ENCODE measurements at places on chromosomes 7 and 10.

GRCh38 chr10:102395400-102396316 is at the start of gene NFKB2:
TSS of gene NFKB2 (plus strand) at chr10:102395705. CDS start at chr10:102395960, 255 bp downstream.
- DNase-seq: peak; percentile 67

DNA sequence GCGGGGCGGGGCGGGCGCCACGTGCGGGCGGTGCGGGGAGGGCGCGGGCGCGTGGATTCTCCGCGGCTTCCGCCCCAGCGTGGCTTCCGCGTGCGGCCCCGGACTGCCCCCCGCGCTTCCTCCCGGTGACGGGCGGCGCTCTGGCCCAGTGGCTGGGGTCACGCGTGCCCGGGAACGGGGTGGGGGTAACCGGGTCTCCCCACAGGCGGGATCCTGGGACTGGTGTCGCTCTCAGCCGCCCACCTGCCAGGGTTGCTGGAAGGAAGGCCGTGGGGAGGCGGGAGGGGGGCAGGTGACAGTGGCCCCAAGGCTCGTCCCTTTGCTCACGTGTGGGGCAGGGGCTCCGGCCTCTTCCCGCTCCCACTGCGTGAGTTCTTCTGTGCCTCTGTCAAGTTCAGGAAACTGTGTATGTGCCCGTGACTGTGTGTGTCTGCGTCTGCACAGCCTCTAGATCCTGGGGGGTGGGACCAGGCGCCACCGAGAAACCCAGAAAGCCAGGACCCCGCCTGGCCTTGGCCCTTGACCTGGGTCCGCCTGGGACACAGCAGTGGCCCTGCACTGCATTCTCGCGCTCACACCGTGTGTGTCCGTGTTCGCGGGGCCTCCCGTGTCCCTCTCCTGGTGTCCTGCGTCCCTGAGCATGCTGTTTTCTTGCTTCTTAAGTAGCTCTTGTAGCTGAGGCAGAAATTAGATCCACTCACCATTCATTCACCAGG is 919 bp downstream of the MAFK start:
- DNase-seq: no peak

DNA sequence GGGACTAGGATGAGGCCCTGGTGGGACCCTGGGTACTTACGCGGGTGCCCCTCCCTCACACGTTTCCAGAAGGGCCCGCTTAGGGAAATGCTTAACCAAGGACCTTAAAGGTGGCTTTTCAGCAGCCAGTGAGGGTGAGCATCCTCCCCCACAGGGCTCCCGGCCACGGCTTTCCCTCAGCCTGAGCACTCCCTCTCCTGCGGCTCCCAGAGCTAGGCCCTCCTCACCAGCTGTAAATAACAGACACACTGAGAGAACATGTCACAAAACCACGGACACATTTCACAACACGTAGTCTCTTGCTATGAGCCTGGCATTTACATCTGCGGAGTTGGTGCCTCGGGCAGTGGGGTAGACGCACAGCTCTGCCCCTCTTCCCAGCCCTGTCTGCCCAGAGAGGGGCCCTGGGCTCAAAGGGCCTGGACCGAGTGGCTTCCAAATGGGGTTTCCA is 25.2 kb downstream of the GRID1 start:
- DNase-seq: no peak

GRCh38 chr7:112293416-112293815 is 86.9 kb downstream of the ZNF277 start:
- DNase-seq: no peak

DNA sequence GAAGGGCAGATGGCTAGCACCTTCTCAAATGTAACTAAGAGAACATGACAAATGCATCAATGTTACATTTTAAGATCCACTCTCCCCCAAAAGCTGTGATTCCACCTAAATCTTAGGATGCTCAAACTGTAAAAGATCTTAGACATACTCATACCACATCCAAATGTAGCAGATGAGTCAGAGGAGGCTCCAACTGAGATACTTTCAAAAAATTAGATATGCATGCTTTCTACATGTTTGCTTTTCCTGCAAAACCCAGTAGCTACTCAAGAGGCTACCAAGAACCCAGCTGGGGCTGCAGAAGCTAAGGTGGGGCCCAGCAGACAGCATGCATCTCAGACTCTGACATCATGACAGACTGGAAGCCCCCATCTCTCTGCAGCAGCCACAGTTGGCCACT is 31.4 kb upstream of the FRMD4A start:
- DNase-seq: no peak

DNA sequence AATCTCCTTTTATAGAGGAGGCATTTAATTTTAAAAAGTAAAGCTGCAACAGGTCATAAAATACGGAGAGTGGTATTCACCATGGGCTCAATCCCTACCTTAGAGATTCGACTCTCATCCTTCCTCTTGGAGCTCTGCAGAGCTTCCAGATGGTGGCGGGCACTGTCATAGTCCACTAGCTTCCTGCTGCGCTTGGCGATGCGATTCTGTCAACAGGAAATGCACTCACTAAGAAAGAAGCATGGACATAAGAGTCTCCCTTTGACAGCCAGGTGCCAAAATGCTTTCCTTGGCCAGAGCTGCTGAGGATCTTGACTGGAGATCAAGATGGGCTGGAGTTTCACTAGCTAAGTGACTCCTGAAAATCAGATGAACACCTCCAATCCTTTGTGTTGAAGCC is 154.4 kb downstream of the AMPH start:
- DNase-seq: no peak

DNA sequence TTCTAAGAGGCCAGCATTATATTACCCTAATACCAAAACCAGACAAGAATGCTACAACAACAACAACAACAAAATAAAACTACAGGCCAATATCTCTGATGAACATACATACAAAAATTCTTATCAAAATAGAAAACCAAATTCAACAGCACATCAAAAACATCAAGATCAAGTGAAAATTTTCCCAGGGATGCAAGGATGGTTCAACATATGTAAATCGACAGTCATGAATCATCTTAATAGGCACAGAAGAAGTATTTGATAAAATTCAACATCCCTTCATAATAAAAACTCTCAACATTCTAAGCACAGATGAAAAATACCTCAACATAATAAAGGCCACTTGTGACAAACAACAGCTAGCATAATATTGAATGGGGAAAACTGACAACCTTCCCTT is 75.3 kb downstream of the JMJD1C start:
- no peak for DNase-seq
